Type B pancreatic cell (in vitro differentiated cells): ENCODE measurements at places on chromosomes 12 and 14. TPM values are rescaled to one million over a fixed set of nuclear protein-coding genes. Genes with fewer than 3 reads are reported as not detected.

Gene RNF31
- 68.6 and 78.4 TPM in 2 replicates for total RNA-seq

Gene SLC5A8
- 0.72 and 1.0 TPM in 2 replicates for total RNA-seq

Gene CNTN1
- 19.3 and 25.2 TPM in 2 replicates for total RNA-seq

Gene NGDN
- total RNA-seq = 36.5 and 51.1 TPM in 2 replicates

Gene FAM186B
- 0.14 and 0.21 TPM in 2 replicates for total RNA-seq

Gene EMP1
- 340 and 2,561 TPM in 2 replicates for total RNA-seq

Gene HAL
- total RNA-seq = 2.1 and 3.8 TPM in 2 replicates

Gene TAS2R7
- total RNA-seq = not detected in 2 replicates

Gene RFX4
- 0.29 and 25.4 TPM in 2 replicates for total RNA-seq

Gene LMO3
- 4.1 and 4.4 TPM in 2 replicates for total RNA-seq

Gene DCTN2
- 119 and 126 TPM in 2 replicates for total RNA-seq

Gene KCNC2
- total RNA-seq = 1.3 and 2.5 TPM in 2 replicates

Gene FOXN4
- total RNA-seq = 2.0 and 2.6 TPM in 2 replicates

Gene POTEM
- total RNA-seq = not detected in 2 replicates
